ENCODE measurements at places on chromosomes 5 and 9. TPM values are rescaled to one million over a fixed set of nuclear protein-coding genes. Genes with fewer than 3 reads are reported as not detected.

Gene PCDHGB7
- total RNA-seq: 18.5 TPM

Gene IFNA10
- not detected for total RNA-seq

Gene NR2F1-AS1
- total RNA-seq: 15.9 TPM

Gene PCDHGA4
- total RNA-seq: 6.8 TPM

Gene SLC27A6
- total RNA-seq: not detected

DNA sequence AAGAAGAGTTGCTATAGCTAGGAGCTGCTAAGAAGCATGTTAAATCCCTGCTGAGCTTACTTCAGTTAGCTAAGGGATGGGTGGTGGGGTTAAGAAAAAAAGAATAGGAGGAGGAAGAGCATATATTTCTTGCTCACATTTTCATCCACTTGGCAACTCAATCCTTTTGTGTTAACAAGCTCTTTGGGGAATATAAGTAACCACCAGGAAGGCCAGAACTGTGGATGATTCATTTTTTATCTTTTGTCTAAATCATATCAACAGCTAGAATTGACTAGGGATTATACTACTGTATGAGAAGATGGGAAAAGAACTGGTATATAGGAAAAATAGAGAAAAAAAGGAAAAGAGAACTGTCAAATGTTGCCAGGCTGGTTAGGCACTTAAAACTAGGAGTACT is 555.3 kb upstream of the ARRDC3 start:
- H3K27ac ChIP-seq: no peak overlapping the region
- peaks cover 3% of the 10 kb centered on the region for H3K4me1 ChIP-seq
- DNase-seq: no peak

GRCh38 chr9:138049779-138050471 is 172.3 kb downstream of the CACNA1B start:
- no peaks in the 10 kb centered on the region for H3K27me3 ChIP-seq
- no peak for DNase-seq
- no peaks in the 10 kb centered on the region for H3K36me3 ChIP-seq
- no peak overlapping the region for H3K4me3 ChIP-seq
- H3K27ac ChIP-seq: no peak overlapping the region

DNA sequence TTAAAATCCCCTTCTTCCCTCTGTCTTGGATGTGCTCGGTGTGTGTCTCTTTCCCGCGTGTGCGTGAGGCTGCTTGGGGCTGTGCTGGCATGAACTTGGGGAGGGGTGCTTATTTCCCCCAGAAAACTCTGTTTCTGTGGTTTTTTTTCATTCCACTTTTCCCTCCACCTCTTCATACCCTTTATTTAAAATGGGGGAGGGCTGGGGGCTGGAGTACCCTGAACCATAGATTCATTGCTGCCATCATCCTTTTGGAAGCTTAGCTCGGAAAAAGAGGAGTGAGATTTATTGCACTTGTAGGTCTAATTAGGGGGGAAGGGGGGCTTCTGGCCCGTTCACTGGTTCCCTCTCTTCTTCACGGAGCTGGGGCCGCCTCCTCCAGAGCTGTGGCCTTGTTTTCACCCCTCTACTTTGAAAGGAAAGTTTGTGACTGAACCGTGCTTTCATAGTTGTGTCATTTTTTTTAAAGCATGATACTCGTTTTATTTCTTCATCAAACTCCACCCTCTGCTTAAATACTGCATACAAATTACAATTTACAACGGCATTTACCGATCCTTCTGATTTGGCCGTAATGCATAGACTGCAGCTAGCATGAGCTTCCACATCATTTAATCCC is 2.9 kb downstream of the NR2F1 start:
- H3K36me3 ChIP-seq: peaks cover 12% of the 10 kb centered on the region
- peak overlapping the region; percentile 58 for H3K27ac ChIP-seq
- H3K27me3 ChIP-seq: no peaks in the 10 kb centered on the region
- DNase-seq: peak; percentile 87

DNA sequence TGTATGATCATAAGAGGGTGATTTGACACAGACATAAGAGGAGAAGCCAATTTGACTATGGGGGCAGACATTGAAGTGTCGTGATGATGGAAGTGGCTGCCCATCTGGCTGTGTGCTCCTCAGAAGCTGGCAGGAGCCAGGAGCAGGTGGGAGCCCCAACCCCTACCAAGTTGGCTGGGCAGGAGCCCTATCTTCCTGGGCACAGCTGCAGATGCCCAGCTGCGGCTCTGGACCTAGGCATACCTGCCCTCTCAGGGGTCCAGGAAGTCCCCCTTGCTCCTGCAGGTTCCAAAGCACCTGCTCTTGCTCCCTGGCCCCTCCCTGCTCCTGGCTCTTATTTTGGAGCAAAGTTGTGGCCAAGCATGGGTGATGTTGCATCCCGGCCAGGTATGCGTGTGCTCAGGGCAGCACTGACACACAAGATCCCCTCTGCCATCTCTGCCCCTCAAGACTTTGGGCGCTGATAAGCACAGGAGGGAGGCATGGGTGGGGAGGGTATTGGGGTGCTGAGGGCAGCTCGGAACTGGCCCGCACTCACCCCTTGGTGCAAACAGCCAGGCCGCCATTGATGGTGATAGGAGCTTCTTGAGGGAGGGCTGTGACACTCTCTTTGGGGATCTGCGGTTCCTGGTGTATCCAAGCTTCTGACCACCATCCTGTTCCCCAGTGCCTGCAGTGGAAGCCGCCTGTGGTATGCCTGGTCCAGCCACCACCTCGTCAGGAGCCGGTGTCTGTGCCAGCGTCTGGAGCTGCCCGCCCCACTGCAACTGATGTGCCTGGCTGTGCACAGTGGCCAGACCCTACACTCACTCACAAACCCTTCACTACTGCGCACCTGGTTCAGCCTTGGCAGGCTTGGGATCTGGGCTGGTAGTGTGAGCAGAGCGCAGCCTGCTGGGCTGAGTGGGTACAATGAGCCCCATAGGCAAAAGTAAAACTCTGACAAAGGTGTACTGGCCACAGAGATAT is 230.9 kb downstream of the CDH9 start:
- no peaks in the 10 kb centered on the region for H3K36me3 ChIP-seq
- no peaks in the 10 kb centered on the region for H3K4me1 ChIP-seq
- H3K27ac ChIP-seq: no peak overlapping the region
- no peak for DNase-seq
- no peaks in the 10 kb centered on the region for H3K27me3 ChIP-seq

- H3K4me3 ChIP-seq: no peak overlapping the region
- no peaks in the 10 kb centered on the region for H3K4me1 ChIP-seq
- DNase-seq: no peak
- H3K36me3 ChIP-seq: no peaks in the 10 kb centered on the region
- no peak overlapping the region for H3K27ac ChIP-seq
Measured at GRCh38 chr9:23746317-23746716, 79.7 kb downstream of the ELAVL2 start.

GRCh38 chr9:135486267-135487065 is 6.9 kb downstream of the PPP1R26 start:
- H3K36me3 ChIP-seq: peaks cover 5% of the 10 kb centered on the region
- no peaks in the 10 kb centered on the region for H3K27me3 ChIP-seq
- no peak overlapping the region for H3K4me3 ChIP-seq

DNA sequence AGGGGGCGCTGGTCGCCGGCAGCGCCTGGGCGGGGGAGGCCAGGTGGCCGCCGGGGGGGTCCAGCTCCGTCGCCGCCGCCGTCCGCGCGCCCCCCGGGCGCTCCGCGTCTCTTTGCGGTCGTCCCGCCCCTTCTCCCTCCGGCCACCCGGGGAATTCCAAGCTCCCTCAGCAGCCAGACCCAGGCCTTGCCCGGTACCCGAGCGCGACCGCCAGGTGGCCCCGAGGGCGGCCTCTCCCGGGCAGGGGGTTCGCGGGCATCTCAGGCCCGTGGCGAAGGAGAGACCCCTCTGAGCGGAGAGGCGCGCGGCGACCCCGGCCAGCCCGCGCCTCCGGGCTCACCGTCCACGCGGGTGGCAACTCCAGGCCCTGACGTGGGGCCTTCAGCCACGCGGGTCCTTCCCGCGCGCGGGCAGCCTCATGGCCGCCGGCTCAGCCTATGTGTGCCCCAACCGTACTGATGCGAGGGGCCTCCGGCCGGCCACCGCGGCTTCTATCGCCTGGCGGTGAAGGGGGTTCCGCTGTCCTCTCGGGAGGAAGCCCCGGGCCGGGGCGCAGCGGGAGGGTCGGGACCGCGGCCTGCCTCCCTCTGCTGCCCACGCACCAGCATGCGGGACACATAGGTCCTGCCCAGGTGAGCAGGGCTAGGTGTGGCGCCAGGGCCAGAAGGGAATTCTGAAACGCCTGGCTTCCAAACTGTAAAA is 529 bp upstream of the NRARP start:
- H3K4me3 ChIP-seq: peak overlapping the region; percentile 46
- DNase-seq: peak; percentile 99
- H3K27ac ChIP-seq: no peak overlapping the region
- H3K36me3 ChIP-seq: no peaks in the 10 kb centered on the region

- peaks cover 9% of the 10 kb centered on the region for H3K36me3 ChIP-seq
- H3K27me3 ChIP-seq: no peaks in the 10 kb centered on the region
- peak overlapping the region; percentile 84 for H3K4me3 ChIP-seq
- peaks cover 20% of the 10 kb centered on the region for H3K4me1 ChIP-seq
- no peak overlapping the region for H3K27ac ChIP-seq
- peak; percentile 72 for DNase-seq
Measured at GRCh38 chr5:177427919-177428573, 1.6 kb downstream of the GRK6 start.

DNA sequence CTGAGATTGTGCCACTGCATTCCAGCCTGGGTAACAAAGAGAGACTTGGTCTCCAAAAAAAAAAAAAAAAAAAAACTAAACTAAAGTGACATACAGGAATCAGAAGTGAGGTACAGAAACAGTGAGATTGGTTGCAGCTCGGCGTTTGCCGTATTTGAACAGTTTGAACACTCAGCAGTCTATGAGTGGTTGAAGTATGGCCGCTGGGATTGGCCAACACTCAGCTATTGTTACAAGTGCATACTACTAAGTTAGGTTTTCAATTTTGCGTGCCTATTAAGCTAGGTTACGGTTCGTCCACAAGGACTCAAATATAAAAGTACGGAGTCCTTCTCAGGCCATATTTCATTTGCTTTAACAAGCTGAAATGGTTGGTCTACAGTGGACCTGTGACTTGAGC is 3.3 kb upstream of the TSC1 start:
- H3K36me3 ChIP-seq: no peaks in the 10 kb centered on the region
- no peak overlapping the region for H3K4me3 ChIP-seq
- H3K4me1 ChIP-seq: peaks cover 23% of the 10 kb centered on the region
- H3K27ac ChIP-seq: no peak overlapping the region

DNA sequence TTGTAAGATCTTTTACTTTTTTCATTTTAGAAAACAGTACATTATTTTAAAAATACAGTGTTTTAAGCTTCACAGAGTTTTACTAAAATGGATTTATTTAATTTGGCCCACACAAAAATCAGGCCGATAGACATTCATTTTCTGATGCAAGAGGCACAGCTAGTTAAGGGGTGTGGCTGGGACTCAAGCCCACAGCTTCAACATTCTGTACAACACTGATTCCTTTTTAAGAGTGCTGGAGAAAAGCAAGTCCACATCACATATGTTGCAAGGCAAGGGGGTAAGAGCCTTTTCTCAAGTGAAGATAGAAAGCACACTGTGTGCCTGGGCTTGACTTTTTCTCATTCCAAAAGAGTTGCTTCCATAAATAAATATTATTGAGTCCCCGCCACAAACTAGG is 195.9 kb downstream of the RFK start:
- H3K4me1 ChIP-seq: no peaks in the 10 kb centered on the region
- no peaks in the 10 kb centered on the region for H3K36me3 ChIP-seq
- H3K4me3 ChIP-seq: no peak overlapping the region
- no peaks in the 10 kb centered on the region for H3K27me3 ChIP-seq
- DNase-seq: no peak
- H3K27ac ChIP-seq: no peak overlapping the region

- H3K27ac ChIP-seq: no peak overlapping the region
- no peaks in the 10 kb centered on the region for H3K36me3 ChIP-seq
- H3K4me3 ChIP-seq: peak overlapping the region; percentile 71
- peaks cover 14% of the 10 kb centered on the region for H3K4me1 ChIP-seq
Measured at GRCh38 chr5:69492923-69493395, 369 bp downstream of the OCLN start.

DNA sequence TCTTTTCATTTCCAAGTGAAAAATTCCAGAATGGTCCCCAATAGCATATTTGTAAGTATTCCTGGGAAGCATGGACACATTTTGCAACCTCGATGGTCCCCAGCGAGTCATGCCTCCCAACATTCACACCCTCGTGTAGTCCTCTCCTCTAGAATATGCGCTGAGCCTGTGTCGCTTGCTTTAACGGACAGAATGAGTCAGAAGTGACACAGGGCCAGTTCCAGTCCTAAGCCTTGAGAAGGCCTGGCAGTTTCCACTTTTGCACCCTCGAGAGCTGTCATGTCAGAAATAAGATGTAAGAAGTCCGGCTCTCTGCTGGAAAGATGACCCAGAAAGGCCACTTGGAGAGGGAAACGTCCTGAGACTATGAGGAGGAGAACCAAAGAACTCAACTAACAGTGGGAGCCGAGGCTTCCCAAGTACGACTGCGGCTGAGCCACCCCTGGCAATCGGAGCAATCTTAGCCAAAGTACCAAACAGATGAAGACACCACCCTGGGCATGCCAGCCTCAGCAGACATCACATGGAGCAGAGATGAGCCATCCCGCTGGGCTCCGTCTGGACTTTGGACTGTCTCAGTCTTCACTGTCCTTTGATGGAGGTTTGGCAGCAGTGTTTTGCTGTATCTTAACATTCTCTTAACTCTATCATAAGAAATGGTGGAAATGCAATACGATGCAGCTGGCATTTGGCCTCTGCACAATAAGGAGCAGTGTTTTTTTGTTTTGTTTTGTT is 42.6 kb upstream of the GFPT2 start:
- no peaks in the 10 kb centered on the region for H3K4me1 ChIP-seq
- no peak overlapping the region for H3K27ac ChIP-seq
- no peaks in the 10 kb centered on the region for H3K27me3 ChIP-seq
- H3K4me3 ChIP-seq: no peak overlapping the region
- DNase-seq: peak; percentile 68

- no peak overlapping the region for H3K27ac ChIP-seq
- DNase-seq: peak; percentile 29
- H3K27me3 ChIP-seq: no peaks in the 10 kb centered on the region
- no peaks in the 10 kb centered on the region for H3K4me1 ChIP-seq
- no peaks in the 10 kb centered on the region for H3K36me3 ChIP-seq
Measured at GRCh38 chr9:38523121-38523520, 97.3 kb downstream of the ANKRD18A start.

DNA sequence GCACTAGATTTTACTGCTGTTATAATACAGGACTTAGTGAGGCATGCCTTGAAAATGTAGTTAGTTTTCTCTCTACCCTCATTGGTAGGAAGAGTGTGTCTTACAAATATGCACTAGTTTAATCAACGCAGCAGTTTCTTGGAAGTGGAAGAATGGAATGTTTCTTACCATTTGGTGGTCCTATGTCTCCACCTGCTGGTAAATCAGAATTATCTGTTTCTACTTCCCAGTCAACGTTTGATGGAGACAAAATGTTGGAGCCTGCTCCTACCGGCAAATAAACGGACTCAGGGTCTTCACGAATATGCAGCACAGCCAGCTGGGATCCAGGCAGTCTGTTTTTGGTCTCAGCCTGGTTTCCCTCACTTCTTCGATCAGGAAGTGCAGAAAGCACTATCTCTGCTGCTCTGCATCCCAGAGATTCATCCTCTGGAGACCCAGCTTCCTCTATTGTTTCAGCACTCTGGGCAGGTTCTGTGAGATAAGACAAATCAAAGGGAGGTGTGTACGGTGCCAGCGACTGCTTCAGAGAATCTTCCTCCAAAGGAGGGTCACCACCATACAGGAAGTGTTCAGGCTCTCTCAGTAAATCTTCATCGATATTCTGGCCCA is 59.5 kb upstream of the PCA3 start:
- peaks cover 19% of the 10 kb centered on the region for H3K4me1 ChIP-seq
- no peak overlapping the region for H3K4me3 ChIP-seq
- DNase-seq: no peak
- no peak overlapping the region for H3K27ac ChIP-seq
- peaks cover 22% of the 10 kb centered on the region for H3K27me3 ChIP-seq

- H3K4me1 ChIP-seq: no peaks in the 10 kb centered on the region
- no peak for DNase-seq
- H3K4me3 ChIP-seq: no peak overlapping the region
- no peaks in the 10 kb centered on the region for H3K27me3 ChIP-seq
- H3K27ac ChIP-seq: no peak overlapping the region
Measured at GRCh38 chr9:7509576-7510145, 289.9 kb downstream of the DMAC1 start.
